ENCODE measurements at places on chromosomes 12 and 14.

DNA sequence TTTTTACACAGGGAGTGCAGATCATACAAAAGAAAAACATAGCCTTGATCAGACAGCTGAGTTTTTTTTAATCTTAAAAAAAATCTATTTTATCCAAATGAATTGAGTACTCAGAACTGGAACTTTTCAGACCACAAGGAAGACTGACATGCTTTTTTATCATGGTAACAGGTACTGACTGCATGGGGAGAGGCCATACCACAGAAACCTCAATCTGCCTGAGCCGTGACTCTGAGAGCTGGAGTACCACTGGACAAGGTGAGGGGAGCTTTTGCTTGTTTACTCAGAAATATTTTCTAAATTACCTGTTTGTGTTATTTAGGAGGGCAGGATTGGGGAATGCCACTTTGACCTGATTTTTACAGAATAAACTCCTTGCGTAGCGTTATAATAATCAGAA is 143.9 kb downstream of the ALX1 start:
- DNase-seq, result no peak

DNA sequence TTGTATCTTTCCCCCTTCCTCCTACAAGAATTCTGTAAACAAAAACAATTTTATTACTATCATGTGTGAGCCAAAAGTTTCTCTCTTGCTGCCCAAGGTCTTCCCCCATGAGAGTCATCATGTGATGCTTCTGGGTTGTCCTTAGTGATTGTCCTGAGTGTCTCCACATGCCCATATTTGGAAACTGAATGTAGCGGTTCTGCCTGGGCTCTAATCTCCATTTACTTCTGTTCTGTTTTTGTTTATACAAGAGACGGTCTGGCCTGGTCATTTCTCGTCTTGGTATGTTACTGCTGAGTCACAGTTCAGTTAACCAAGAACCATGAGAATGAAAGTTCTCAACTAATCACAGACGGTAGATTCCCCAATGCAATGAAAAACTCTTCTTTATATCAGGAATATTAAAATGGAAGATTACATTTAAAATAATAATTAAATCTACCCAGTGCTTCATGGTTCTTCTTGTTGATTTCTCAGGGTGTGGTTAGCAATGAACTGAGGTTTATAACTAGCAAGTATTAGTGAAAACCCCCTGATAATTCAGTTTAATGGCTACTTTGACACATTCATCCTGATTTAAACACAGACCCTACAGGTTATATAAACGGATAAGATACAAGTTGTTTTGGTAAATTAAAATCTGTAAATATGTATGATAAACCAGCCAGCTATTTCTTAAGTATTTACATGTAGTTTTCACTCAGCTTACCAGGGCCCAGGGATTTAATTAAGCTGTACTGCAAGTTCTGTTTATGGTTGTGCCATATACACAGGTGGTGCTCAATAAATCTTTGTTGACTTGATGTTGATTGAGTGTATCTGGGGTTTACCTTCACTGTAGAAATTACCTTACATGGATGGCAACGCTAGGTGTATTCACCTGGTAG is 81.1 kb downstream of the PELI2 start:
- peak; percentile 97 for DNase-seq

DNA sequence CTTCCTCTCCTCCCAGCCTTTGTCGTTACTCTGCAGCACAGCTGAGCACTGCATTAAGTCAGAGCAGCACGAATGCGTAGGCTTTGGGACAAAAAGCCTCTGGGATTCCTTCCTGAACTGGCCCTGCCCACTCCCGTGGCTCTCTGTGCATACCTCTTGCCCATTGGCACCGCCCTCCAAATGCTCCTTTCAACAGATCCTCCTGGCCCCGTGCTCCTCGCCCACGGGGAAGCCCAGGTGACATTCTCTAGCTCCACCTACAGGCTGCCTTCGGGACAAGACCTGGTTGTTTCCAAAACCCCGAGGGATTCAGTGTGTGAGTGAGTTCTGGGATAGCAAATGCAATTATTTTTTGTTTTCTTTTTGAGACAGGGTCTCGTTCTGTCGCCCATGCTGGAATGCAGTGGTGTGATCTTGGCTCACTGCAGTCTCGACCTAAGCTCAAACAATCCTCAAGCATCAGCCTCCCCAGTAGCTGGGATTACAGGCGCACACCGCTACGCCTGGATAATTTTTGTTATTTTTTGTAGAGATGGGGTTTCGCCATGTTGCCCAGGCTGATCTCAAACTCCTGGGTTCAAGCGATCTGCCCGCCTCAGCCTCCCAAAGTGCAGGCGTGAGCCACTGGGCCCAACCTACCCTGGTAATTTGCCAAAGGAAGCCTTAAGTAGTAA is 17.9 kb upstream of the TDRD9 start:
- DNase-seq, result peak; percentile 80

DNA sequence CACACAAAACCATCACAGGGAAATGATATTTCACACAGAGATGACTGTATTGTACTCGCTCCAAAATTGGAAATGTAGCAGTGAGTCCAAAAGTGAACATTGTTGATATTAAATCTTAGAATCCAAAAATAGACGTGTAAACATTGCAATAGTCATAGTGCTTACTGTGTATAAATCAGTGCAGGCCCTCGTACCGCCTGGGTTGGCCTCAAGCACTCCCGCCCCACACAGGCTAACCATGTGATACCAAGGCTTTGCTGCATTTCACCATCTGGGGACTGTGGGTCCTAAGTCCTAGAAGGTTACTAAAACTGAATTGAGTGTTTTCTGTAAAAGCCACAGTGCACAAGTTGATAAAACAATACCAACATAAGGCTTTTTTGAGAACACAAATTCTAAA is 107.3 kb downstream of the PPP2R5E start:
- DNase-seq, result peak; percentile 86

- peak; percentile 24 for DNase-seq
Observed at GRCh38 chr14:56300495-56300894, 182.3 kb downstream of the PELI2 start.

GRCh38 chr12:111401167-111401605 is 4.5 kb upstream of the SH2B3 start:
- no peak for DNase-seq

DNA sequence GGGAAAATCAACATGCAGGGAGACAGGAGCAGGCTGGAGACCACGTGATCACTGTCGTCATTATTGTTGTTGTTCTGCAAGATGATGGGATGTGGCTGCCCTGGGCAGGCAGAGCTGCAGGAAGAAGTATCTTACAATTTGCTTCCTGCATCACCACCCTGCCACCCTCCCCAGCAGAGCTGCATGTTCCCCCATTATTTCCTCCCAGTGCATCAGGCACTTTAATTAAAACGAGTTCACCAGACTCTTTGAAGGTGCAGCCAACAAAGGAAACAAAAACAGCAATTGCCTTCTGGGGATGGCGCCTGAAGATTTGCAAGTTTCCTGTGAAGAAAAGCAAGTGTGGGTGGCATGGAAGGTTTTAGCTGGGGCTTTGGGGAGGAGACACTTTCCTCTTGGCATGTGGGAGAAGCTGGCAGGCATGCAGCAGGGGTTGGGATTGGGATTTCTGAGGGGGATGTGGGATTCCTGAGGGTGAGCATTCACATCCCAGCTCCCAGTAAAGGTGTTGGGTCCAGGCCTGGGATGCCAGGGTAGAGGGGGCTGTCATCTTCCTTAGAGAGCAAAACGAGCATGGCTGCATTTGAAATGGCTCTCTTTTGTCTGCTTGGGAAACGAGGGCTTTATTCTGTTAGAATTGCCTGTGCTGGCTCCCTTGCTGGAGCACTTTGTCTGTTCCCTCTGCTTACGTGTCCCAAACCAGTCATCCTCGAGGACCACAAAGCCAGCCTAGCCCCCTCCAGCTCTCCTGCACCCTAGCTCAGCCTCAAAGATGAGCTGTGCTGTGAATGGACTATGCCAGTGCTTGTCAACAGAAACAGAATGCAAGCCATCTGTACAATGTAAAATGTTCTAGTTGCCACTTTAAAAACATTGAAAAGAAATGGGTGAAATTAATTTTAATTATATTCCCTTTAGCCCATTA is 11.5 kb upstream of the C14orf132 start:
- no peak for DNase-seq

- no peak for DNase-seq
Observed at GRCh38 chr12:11829764-11830194, 180.3 kb downstream of the ETV6 start.

DNA sequence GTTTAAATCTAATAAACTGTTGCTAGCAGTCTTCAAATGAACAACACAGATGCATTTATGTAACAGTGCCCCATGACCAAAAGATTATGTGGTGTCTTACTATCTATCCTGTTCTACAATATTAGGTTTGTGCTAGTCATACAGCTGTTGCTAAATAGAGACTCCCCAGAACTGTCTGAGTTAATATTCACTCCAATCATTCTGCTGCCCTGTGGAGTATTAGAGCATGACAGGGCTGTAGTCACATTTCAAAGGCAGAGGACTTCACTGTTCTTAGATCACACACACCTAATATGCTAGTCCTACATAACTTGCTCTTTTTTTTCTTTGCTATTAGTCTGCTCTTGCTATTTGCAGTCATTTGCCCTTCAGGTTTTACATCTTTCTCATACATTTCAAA is 157.6 kb upstream of the MDGA2 start:
- no peak for DNase-seq

Measured in adipocyte (in vitro differentiated cells).